PC-9 (cell line): ENCODE measurements at places on chromosomes 3 and 15.

DNA sequence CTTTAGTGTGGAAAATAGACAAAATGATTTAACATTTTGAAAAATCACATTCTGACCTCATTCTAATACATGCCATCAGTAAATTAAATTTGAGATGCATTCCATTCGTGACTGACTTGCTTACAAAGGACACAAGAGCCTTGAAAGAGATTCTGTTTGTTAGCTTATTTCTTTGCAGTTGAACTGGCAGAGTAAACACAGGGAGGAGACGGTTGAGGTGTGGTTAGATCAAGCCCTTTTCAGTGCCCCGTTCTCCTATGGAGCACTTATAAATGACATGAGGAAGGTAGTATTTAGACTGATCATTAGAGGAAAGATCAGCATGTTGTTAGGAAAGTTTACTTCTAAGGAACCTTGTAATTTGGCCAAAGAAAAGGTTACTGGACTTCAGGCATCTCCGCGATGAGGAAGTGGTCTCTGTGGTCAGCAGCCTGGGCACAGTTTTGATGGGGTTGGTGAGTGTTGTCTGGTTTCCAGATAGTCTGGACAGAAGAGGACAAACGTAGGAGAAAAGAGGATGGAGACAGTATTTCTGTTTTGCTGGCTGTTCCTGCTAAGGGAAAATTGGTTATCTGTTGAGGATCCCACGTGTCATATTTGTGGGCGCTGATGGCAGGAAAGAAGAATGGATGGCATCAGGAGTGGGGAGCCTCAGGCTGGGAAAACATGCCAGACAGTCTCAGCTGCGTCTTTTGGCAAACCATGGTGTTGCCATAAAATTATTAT, 328.9 kb upstream of the TBL1XR1 start:
- peak; percentile 87 for DNase-seq

DNA sequence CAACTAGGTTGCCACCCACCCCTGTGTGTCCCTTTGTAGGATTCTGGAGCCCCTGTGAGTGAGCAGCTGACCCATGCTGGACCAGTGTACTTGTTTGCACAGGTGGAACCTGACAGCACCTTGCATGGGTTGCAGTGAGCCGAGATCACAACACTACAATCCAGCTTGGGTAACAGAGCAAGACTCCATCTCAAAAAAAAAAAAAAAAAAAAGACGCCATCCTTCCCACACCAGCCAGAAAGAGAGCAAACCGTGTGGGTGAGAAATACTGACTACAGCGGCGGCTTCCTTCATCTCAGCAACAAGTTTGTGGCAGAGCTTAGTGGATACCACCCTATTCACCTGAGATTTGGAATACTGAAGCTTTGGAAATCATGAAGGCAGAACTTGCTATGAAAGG, 746 bp upstream of the CD80 start:
- DNase-seq = no peak

DNA sequence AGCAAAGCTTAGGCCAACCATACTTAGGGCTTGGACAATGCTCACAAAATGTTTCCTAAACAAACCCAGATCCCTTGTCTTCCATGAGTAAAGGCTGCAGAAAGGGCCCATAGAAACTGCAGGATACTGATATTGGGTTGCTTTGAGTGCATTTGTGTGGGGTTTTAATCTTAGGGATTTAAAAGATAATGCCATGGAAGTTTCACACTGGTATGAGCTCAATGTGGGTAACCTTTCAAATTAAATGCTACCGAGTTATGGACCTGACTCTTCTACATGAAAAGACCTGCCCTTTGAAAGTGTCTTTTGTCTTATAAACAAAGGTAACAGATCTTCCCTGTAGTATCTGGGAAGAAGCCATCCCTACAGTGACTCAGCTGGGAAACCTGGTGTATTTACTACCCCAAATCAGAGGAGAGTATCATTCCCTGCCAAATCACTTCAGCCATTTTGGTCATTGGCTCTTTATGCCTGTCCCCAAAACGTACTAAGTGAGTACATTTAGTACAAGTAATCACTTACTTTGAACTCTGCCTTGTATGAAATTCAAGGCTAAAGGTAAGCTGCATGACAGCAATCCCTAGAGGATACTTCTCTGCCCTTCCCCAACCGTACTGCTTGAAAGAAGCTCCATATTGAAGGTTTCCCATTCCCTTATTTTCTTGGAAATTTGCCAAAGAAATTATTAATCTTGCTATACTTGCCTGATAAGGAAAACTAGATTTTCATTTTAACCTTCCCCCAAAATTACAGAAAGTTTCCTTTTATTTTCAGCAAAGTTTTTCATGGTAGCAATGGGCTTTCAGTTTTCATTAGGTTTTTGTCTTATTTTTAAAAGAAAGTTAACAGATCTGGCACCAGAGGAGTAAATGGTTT, 7.2 kb downstream of the TM4SF1 start:
- DNase-seq = no peak

- DNase-seq = peak; percentile 17
Measured at GRCh38 chr3:58084788-58085543, 76.7 kb downstream of the FLNB start.

- DNase-seq = no peak
Measured at GRCh38 chr15:29220852-29221251, 48.8 kb downstream of the NSMCE3 start.

- no peak for DNase-seq
Measured at GRCh38 chr3:164486150-164486549, 592.1 kb downstream of the SI start.
